ENCODE measurements at places on chromosomes 6 and 20.

- DNase-seq = no peak
Observed at GRCh38 chr6:156697225-156697830, 79.8 kb upstream of the ARID1B start.

DNA sequence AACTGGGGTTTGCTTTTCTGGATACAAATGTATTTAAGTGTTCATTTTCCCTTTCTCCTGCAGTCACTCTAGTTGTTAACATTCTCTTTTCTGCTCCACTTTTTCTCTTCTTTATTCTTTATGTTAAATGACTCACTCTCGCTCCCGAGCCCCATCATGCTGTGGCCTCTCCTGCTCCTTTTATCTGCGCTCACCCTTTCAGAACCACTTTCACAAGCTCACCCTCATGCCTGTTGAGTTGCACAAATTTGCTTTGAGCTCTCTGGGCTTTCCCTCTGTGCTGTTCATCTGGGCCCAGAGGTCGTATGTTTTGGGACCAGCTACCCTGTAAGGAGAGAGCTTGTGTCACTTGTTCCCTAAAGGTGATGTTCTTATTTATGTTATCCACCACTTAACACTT lies 98.1 kb upstream of the ASCC3 start:
- DNase-seq = no peak

DNA sequence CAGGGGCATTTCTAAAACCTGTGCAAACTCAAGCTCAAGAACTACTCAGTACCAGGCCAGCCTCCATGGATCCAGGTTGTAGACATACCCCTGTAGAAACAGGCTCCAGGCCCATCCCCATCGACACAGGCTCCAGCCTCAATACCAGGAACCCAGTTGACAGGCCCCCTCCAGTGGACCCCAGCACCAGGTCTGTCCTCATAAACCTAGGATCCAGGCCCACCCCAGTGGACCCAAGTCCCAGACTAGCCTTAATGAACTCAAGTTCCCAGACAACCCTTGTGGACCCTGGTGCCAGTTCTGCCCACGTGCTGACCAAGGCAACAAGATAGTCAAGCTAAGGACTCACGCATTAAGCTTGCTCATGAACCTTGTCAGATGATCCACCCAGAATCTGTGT lies 476.9 kb downstream of the TBC1D32 start:
- no peak for DNase-seq

DNA sequence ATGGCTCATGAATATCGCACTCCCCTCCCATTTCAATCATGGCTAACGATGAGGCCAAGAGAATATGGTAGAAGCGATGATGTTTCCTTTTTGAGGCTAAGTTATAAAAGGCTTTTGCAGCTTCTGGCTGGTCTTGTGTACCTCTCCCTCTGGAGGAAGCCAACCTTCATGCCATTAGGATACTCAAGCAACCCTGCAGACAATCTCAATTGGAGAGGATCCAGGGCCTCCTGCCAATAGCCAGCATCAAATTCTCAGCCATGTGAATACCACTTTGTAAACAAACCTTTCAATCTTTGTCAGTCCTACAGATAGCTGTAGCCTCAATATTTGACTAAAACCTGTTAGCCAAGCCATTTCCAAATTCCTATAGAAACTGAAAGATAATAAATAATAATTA lies 738.4 kb downstream of the KIF16B start:
- DNase-seq = no peak

GRCh38 chr20:62368392-62368975 lies 1.4 kb upstream of the LAMA5 start:
- DNase-seq = no peak

DNA sequence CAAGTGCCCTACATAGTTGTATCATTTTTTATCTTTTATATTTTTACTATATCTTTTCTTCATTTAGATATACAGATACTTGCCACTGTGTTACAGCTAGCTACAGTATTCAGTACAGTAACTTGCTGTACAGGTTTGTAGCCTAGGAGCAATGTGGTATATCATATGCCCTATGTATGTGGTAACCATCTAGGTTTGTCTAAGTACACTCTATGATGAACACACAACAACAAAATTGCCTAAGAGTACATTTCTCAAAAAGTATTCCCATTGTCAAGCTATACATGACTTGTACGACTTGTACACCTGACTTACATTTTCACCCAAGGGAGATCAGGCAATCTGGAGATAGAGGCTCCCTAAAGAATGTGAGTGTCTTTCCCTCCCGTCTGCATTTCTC lies 8.2 kb downstream of the ELOVL5 start:
- no peak for DNase-seq
